ENCODE measurements at places on chromosomes 4 and X.

DNA sequence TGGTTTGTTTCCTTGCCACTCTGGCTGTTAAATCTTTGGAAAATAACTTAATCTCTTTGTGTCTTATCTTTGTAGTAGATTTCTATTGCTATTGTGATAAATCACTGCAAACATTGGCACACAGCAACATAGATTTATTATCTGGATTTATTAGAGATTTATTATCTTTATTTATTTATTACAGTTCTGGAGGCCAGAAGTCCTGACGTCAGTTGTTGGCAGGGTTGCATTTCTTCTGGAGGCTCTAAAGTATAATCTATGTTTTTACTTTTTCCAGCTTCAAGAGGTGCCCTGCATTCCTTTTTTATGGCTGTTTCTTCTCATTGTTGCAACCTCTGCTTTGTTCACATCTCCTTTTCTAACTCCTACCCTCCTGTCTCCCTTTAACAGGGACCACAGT lies 542.8 kb downstream of the GRXCR1 start:
- no peak for DNase-seq
- H3K4me3 ChIP-seq: no peak overlapping the region
- H3K4me1 ChIP-seq: no peaks in the 10 kb centered on the region
- no peaks in the 10 kb centered on the region for H3K27me3 ChIP-seq

DNA sequence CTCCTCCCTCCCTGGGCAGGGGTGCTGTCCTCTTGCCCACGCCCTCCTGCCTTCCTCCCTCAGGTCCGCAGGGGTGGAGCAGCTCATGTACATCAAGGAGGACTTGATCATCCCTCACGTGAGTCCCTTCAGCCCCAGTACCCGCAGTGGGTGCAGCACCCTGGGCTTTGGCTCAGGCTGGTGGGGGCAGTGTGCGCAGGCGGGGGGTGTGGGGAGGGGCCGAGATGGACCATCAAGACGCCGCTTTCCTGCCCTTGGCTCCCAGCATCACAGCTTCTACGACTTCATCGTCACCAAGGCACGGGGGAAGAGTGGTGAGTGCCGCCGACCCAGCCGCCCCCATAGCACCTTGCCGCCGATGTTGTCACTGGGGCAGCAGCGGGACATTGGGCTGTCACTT lies 5.7 kb downstream of the FAM50A start:
- peaks cover 36% of the 10 kb centered on the region for H3K36me3 ChIP-seq
- no peak overlapping the region for H3K4me3 ChIP-seq
- peaks cover 13% of the 10 kb centered on the region for H3K4me1 ChIP-seq
- no peak overlapping the region for H3K27ac ChIP-seq
- no peaks in the 10 kb centered on the region for H3K27me3 ChIP-seq

GRCh38 chr4:110636171-110636679 lies 13.3 kb upstream of the PITX2 start:
- no peak for DNase-seq
- H3K4me1 ChIP-seq: peaks cover 26% of the 10 kb centered on the region
- no peaks in the 10 kb centered on the region for H3K36me3 ChIP-seq
- peaks cover 99% of the 10 kb centered on the region for H3K27me3 ChIP-seq

DNA sequence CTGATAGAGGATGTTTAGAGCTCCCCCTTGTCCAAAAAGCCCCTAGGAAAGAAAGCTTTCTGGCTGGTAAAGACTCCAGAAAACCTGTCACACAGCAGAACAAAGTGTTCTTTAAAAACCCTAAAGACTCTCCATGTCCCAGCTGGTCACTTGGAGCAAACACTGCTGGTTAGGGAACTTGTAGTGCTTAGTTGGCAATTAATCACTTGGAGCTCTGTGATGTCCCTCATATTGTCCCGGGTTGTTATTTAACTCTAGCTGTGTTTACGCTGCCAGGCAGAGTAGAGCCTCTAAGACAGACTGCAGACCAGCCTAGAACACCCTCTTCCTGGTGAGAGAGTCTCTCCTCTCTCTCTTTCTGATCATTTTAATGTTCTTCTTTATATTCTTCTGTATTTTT lies 267.3 kb downstream of the BCOR start:
- no peak overlapping the region for H3K4me3 ChIP-seq
- H3K27me3 ChIP-seq: no peaks in the 10 kb centered on the region
- H3K4me1 ChIP-seq: no peaks in the 10 kb centered on the region
- peak overlapping the region; percentile 46 for H3K27ac ChIP-seq
- DNase-seq: no peak

DNA sequence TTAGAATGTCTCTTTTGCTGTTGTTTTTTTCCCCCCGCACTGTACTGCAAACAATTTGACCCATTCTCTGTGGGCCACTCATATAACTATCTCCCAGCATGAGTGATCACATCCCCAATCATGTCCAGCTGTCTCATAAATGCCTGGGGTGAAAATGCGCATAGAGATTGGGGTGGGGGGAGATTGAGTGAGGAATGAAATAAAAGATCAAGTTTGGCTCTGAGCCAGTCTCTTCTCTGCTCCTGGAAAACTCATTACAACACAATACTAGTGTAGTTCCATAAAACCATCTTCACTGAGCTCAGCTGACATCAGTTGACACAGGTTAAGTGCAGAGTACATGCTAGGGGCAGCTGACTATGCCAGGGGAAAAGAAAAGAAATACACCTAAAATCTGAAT lies 96.9 kb downstream of the EGF start:
- H3K27me3 ChIP-seq: no peaks in the 10 kb centered on the region
- no peak overlapping the region for H3K4me3 ChIP-seq
- no peak for DNase-seq
- H3K27ac ChIP-seq: no peak overlapping the region
- no peaks in the 10 kb centered on the region for H3K36me3 ChIP-seq

DNA sequence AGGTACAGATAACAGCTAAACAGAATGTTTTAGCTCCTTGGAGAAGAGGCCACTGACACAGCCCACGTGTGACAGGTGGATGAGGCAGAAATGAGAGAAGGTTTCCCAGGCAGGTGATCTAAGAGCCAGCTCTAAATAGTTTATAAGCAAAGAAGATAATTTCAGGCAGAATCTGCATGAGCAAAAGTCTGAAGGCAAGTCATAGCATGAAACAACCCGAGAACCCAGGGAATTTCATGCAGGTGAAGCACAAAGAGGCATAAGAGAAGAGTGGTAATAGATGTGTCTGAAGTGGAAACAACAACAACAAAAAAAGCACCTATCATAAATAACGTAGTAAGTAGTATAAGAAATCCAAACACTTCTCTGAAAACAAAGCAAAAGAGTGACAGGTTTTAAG lies 275.8 kb upstream of the CPEB2 start:
- H3K4me3 ChIP-seq: no peak overlapping the region
- no peaks in the 10 kb centered on the region for H3K4me1 ChIP-seq
- no peaks in the 10 kb centered on the region for H3K36me3 ChIP-seq
- DNase-seq: no peak
- no peaks in the 10 kb centered on the region for H3K27me3 ChIP-seq
- no peak overlapping the region for H3K27ac ChIP-seq
